ENCODE measurements at places on chromosomes 1 and 21.

GRCh38 chr21:38797470-38797869 is 8.3 kb upstream of the ETS2 start:
- DNase-seq, result no peak

DNA sequence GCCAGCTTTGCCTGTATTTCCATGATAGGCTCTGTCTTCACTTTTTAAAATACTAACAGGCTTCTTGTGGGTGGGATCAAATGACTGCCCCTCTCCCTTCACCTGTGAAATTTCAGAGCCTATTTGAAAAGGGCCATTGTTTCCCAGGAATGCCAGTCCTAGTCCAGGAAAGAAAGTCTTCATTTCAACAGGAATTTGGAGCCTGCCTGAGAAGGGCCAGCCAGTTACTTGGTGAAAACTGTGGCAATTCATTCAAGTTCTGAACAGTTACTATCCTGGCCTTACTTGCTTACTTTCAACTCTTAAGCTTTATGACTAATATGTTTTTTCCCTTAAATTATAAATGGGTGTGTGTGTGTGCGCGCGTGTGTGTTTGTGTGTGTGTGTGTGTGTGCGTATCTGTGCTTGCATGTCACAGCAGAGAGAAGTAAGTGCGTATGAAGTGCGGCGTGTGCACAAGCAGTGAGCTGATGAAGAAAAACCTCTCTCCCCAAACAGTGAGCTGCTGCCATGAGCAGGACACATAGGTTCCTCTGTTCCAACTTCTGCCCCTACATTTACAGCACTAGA is 67.5 kb upstream of the RNPC3 start:
- no peak for DNase-seq

- DNase-seq, result no peak
These were observed 219.5 kb downstream of the TPR start for GRCh38 chr1:186155594-186155993.

DNA sequence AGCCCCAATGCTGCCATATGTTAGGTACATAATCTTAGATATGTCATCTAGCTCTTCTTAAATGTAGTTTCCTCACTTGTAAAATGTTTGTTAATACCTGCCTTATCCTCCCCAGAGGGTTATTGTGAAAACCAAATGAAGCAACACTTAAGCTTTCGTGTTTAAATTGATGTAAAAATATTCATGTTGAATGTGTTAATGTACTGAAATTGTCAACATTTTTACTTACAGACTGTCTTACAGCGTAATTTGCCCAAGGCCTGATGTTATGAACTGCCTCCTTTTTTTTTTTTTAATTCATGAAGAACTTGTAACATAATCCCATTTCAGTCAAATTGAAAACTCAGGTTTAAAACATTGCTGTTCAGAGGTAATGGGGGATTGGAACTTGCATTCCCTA is 25.6 kb upstream of the ENAH start:
- no peak for DNase-seq

Measured in stimulated activated CD8-positive, alpha-beta memory T cell treated with anti-CD3 and anti-CD28 coated beads, Interleukin-4, amount 100 ng/mL, for 48 hours (primary cell).